ENCODE measurements at places on chromosomes 3 and 15.

DNA sequence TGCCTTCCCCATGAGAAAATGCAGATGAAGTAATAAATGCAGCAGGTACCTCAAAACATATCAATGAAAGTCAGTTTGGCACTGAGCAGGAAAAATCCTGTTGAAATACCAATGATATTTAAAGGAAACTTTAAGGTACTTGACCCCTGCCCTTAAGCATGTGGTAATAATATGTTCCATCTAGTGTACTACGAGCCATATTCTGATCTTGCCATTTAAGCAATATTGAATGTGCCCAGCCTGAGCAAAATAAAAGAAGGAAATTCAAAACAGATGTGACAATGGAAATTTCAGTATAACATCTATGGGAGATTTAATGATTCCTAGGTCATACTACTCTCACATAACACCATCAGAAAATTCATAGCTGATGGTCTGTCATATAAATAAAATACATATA, 191.8 kb upstream of the CGNL1 start:
- DNase-seq, result no peak

DNA sequence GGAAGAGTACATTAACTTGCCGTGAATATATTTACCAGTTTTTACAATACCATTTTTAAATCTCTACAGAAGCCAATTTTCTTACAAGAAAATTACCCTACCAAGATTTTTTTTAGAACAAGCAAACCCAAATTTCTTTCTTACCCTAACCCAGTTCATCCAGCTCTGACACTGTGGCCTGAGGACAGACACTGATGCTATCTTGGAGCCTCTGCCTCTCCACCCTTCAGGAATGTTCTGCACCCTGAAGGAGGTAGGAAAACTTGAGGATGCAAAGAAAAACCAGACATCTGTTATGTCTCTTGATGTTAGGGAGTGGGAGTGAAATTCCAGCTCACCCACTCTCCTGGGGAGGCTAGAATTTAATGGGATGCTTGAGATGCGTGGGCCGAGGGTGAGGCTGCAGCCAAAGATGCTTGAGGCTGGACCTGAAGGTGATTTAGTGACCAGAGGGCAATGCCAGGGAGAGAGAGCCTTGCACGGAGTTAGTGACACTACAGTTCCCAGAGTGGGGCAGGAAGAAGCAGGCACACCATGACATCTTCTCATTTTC, 69.9 kb downstream of the LIPC start:
- DNase-seq, result no peak

DNA sequence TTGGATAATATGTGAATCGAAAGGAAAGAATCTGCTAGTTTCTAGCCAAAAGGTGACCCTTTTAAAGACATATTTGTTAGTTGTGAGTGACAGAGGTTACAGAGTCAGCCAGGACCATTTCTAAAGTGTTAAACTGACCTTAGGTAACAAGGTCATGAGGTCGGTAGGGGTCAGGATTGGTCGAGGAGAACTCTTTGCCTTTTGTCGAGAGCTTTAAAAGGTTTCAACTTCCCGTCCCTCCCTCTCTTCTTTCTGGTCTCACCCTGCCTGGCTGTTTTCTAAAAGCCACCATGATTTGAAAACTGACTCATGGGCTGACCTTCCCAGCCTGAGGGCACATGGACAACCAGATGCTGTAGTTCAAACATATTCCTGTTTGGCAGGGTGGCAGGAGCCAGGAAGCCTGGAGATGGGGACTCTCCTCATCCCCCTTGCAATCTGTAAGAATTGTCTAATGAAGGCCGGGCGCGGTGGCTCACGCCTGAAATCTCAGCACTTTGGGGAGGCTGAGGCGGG, 25.8 kb upstream of the PRTG start:
- DNase-seq, result no peak

DNA sequence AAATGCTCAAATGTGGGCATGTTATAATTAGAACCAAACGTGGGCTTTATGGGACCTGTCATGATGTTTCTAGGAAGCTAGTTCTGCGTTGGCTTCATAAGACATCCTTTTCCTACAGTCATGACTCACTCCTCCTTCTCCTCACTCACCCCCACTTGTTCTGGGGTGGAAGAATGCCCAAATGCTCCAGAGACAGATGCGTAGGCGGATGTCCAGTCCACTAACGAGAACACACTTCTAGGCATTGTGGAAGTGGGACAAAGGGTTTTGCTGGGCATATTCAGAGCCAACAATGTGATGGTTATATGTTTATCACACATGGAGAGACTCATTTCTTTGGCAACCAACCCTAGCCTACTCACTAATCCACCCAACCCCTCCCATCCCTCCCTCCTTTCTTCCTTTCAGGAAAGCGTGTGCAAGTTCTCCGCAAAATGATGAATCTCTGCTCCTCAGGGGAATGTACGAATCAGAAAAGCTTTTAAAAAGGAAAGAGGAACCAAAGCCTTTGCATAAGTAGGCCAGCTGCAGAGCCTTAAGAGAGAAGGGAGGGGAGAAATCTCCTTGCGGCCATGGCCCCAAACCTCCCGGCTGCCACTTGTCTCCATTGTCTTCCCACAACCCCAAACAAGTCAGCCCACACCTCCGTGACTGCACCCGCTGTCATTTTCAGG, 123.0 kb upstream of the SPRED1 start:
- no peak for DNase-seq

DNA sequence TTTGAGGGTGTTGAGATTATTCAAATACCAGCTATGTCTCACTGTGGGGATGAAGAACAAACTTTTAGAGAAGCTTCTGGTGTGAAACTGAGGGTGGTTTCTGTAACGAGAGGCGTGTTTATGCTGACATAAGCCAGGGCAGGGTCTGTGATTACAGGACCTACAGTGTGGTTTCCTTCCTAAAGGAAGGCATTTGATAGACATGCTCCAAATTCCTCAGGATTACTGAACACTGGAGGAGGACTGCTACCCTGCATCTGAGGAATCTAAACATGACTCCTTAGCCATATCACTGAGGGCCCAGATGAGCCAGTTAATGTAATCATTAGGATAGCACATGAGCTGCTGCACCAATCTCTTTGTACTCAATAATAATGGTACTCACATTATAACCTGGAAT, 328.4 kb upstream of the UMPS start:
- DNase-seq, result no peak

DNA sequence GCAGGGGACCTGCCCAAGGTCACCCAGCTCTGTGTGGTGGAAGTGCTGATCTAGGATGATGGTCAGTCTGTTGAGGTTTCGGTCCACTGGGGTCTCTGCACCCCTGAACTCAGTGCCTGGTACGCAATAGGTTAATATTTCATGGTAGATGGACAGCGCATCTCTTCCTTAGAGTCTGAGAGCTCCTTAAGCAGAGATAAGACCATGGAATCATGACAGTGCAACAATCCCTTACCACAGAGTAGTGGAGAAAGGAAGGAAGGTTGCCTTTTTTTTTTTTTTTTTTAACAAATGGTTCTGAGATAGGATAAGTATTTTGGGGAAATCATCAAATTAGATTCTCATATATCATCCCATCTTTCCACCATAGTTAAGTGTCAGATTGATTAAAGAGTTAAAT, 79.8 kb upstream of the SLC6A1 start:
- DNase-seq, result no peak

- no peak for DNase-seq
Measured at GRCh38 chr3:141434255-141434654, 52.6 kb upstream of the RASA2 start.

- no peak for DNase-seq
Measured at GRCh38 chr15:99914723-99915122, 181.5 kb upstream of the LYSMD4 start.

GRCh38 chr3:37741644-37742043, 120.0 kb upstream of the CTDSPL start:
- no peak for DNase-seq

DNA sequence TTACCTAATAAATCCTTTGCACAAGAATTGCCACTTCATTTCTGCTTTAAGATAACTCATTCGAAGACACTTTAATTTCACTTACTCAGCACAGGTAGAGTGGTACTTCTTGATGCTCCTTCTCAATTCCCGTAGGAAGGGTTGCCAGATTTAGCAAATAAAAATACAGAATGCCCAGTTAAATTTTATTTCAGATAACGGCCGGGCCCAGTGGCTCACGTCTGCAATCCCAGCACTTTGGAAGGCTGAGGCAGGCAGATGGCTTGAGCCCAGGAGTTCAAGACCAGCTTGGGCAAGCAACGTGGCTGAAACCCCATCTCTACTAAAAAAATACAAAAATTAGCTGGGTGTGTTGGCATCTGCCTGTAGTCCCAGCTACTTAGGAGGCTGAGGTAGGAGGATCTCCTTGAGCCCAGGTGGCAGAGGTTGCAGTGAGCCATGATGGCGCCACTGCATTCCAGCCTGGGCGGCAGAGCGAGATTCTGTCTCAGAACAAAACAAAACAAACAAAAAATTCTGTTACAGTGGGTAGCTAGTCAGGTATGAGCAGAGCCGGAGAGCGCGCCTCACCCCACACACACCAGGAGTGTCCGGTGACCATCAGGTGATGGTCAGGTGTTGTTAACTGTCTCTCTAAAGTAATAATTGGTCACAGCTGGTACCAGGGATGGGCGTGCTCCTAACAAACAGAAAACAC, 92.8 kb downstream of the DNAH12 start:
- DNase-seq, result no peak

DNA sequence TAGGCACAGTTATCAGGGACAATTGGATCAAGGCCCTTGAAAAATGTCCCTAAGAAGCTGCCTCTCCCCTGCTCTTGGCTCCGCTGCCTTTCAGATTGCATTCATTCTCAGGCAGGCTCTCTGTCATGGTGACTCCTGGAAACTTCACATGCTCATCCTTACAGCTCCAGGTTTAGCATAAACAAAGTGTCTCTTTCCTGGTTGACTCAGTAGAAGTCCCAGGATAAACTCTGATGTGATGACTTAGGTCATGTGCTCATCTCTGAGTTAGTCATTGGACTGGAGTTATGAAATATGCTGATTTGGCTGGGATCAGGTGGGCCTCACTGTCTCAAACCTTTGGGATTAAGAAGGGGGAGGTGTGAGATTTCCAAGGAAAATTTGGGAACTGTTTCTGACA, 243.8 kb downstream of the ZNF621 start:
- no peak for DNase-seq

DNA sequence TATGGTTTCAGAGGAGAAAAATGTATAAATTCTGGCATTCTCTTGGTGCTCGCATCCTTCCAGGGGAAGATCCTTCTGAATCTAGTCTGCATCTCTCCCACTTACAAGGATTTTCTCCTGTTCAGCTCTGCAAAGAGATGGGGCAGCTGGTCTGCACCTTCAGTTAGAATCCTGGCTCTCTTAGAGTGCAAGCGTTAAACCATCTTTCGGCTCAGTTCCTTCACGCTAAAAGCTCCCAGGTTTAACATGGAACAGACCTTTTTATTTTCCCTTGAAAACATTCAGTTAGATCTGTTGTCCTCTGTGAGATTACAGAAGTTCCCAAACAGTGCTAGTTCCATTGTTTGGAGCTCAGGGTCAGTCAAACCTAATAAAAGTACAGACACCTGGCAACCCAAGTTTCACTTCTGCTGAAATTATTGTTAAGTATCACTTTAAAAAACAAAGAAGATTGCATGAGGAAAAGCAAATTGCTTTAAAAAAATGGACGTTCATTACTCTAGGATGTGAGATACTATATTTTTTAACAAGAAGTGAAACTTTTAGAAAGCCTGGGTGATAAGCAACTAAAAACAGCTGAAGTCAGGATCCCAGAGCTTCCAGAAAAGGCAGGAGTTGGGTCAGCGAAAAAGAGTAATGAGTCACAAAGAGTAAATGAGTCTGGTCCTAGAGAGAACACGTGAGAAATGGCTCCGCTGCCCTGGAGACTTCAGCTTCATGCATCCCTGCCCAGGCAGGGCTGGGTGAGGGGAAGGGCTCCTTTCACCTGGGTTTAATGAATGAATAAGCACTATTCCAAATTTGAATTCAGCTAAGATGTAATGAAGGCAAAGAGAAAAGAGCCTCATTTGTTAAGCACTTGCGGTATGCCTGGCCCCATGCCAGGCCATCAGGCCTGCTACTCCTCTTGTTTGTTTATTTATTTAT, 63.3 kb downstream of the ABTB1 start:
- no peak for DNase-seq

DNA sequence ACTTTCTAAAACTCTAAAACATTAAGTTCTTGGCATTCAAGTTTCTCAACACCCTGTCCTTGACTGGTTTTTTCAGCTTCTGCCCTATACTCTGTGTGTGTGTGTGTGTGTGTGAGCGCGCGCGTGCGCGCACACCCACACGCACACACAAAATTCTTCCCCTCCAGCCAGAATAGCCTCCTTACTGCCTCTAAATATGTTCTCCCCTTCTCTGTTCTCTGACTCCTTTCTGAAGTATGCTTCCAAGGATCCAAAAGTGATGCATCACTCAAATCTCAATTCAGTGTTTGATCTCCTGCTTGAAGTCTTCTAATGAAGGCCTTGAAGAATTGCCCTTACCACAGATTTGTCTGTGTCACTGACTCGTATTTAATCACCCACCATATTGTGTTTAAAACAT, 129.8 kb downstream of the SLC25A26 start:
- DNase-seq, result no peak

GRCh38 chr15:31051496-31052080, 49.9 kb downstream of the TRPM1 start:
- DNase-seq, result no peak

GRCh38 chr3:10941972-10942371, 50.6 kb upstream of the SLC6A1 start:
- DNase-seq, result peak; percentile 6

GRCh38 chr3:128504963-128505730, 12.1 kb upstream of the GATA2 start:
- DNase-seq, result no peak

DNA sequence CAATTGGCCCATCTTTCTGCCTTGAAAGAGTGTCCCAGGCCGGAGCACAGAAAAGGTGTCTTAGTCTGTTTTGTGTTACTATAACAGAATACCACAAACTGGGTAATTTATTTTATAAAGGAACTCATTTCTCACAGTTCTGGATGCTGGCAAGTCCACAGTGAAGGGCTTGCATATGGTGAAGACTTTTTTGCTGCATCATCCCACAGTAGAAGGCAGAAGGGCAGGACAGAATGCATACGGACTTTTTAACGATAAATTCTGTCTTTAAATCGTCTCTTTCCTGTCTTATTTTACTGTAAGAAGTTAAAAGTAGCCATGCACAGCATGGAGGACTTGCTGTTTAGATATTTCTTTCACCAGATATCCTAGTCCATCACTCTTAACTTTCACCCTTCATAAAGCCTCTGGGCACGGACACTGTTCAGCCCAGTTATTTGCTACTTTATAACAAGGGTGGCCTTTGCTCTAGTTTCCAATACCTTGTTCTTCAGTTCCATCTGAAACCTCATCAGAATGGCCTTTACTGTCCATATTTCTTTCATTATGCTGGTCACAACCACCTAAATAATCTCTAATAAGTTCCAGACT, 10.3 kb upstream of the EIF1B start:
- no peak for DNase-seq

DNA sequence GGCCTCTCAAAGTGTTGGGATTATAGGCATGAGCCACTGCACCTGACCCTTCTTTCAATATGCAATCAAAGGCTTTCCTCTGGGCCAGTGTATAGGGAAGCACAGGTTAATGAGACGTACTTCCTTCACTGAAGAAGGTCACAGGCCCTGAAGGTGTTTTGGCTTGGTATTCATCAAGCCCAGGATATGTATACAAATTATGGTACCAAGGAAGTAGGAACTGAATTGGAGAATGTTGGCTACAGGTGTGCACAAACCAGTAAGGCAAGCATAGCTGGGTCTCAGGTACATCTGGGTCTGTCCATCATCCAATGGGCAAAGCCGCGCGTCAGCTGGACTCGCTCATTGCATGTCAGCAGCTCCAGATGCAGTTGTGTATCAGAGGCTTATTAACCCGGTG, 237.9 kb downstream of the ADAMTS17 start:
- DNase-seq, result no peak

Measured in KG1 (cell line).